Retina (tissue), 1 donor: ENCODE measurements at places on chromosomes 1 and 21.

DNA sequence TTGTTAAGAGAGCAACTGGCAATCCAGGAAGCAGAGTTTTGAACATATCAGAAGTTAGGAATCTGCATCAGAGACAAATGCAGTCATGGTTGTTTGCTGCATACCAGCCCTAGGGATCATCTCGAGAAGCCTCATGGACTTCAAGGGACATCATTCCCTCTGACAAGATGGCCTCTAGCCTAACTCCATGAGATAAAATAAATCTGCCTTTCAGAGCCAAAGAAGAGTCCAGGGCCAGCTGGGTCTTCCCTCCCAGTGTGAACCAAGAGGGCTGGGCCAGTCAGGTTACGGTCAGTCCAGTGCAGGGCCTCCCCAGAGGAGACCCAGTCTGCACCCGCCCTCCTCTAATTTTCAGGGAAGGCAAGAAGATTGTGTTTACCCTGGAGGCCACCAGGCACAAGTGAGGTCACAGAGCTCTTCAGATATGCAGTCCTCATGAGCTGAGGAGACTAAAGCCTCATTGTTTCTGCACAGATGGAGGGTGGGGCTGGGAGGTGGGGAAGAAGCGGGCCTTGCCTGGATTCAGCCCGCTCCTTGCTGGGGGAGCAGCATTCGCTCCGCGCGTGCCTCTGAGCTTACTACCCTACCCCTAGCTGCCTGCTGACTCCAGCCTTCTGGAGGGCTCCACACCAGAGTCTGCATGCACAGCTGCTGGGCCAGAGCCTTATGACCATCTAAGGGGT is 52.8 kb downstream of the CAPN2 start:
- DNase-seq = peak; percentile 52

- DNase-seq = no peak
Measured at GRCh38 chr1:1167841-1168450, 5.7 kb upstream of the TTLL10 start.

- DNase-seq = no peak
Measured at GRCh38 chr1:168698453-168698852, 30.6 kb downstream of the DPT start.

- DNase-seq = no peak
Measured at GRCh38 chr21:27213303-27213702, 246.4 kb upstream of the ADAMTS5 start.

DNA sequence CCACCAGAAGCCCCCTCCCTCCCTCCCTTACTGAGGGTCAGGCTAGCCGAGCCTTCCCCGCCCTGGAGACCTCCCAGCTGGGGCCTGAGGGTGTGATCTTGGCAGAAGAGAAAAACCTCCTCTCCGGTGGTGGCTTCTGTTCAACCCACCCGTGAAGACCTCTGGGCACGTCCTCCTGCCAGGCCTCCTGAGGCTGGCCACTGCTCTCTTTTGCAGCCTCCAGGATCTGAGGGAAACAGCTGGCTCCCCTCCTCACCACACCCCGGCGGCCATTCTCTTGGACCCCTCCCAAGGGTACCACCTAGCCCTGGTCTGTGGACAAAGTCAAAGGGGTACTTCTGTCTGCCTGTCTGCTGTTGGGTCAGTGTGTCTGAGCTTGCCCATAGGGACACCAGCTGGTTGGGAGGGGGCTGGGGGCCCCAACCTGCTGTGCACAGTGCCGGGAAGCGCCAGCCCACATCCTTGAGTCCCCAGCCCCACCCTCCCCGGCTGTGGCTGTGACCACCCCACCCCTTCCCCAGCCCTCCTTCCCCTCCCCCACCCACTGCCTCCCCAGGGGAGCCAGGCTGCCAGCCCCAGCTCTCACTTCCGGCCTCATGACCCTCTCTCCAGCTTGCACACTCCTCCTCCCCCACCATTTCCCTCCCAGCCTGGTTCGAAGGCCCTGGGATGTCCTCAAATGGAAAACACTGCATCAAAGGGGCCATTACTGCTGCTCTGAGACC is 48.1 kb downstream of the AHDC1 start:
- DNase-seq = no peak

DNA sequence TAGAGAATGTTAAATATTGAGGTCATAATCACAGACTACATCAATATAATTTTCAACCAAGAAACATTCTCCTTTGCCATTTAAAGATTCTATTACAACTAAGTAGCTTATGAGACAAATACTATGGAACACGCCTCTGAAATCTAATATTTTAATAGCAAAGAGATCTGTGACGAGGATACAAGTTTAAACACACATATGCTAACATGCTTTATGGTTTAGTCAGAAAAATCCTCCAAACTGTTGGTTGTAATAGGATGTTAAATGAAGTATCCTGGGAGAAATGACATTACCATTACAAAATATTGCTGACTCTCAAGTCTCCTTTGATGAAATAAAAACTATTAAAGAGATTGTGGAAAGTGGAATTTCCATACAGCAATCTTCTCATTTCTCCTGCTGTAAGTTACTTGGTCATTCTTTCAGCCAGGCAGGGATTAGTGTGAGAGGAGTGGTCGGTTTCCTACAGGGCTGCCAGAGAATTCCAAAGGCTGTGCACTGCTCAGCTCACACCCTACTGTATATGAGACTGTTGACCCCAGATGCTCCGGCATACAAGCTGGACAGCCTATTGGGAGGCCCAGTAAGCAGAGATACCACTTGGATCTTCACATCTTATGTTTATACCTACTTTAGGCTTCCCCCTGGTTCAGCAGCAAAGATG is 26.6 kb downstream of the SCYL3 start:
- no peak for DNase-seq

GRCh38 chr1:50517488-50517887 is 94.2 kb upstream of the DMRTA2 start:
- DNase-seq = no peak

DNA sequence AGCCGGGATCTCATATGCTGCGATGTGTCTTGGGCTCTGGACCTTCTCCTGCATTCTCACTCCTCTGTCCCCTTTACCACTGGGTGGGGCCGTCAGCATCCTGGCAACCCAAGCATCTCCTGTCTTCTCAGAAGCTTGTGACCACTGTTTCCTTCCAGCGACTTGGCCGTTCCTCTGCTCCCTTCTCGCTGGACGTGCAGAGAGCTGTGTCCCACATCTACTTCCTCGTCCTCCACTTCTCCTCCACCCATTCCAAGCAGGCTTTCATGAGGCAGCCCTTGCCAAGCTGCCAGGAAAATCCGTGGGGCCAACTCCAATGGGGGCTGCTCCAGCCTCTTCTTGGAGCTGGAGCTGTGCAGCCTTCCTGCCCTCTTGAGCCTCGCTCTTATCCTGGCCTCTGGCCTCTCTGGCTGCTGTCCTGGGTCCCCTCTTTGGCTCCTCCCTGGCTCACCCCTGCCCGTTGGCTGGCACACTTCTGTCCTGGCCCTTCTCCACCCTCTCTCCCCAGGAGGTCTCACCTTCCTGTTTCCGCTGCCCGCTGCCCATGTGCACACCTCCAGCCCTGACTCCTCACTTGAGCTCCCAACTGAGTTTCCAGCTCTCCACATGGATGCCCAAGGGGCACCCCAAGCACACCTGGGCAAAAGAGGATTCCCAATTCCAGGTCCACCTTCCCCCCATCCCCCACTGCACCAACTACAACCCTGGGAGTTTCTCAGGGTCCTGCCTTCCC is 8.7 kb downstream of the FAM131C start:
- no peak for DNase-seq
